ENCODE measurements at places on chromosomes 1 and 21.

DNA sequence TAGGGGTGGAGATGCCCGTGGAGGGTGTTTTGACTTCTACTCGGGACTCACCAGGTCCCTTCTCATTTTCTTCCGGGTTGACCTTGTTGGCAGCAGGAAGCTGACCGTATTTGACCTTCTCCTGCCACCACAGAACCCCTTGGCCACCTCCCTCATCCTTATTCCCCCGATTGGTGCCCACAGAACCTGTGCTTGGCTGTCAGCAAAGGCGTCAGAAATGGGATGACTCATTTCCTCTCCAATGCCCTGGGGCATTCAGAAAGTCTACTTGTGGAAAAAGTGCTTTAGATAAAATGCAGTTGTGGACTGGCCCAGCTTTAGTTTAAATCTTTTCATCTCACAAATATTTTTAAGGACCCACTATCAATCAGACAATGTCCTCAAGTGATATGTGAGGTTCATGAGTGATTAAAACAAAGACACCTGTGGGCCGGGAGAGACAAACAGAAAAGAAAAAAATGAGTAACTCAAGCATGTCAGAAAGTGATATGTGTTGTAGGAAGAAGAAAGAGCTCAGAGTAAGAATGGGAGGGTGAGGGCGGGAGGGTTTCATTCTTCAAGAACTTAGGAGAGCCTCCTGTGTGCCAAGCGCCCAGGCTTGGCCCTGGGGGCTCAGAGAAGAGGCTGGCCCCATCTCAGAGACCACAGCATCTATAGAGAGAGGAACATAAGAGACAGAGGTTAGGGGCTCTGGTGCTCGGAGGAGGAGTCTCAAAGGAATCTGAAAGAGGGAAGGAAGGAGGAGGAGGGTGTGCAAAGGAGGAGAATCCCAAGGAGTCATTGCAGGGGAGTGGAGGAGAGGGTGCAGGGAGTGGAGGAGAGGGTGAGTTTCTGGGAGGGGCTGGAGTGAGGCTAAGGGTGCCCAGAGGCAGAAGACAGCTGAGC is 221.6 kb upstream of the VAMP3 start:
- no peak for DNase-seq

DNA sequence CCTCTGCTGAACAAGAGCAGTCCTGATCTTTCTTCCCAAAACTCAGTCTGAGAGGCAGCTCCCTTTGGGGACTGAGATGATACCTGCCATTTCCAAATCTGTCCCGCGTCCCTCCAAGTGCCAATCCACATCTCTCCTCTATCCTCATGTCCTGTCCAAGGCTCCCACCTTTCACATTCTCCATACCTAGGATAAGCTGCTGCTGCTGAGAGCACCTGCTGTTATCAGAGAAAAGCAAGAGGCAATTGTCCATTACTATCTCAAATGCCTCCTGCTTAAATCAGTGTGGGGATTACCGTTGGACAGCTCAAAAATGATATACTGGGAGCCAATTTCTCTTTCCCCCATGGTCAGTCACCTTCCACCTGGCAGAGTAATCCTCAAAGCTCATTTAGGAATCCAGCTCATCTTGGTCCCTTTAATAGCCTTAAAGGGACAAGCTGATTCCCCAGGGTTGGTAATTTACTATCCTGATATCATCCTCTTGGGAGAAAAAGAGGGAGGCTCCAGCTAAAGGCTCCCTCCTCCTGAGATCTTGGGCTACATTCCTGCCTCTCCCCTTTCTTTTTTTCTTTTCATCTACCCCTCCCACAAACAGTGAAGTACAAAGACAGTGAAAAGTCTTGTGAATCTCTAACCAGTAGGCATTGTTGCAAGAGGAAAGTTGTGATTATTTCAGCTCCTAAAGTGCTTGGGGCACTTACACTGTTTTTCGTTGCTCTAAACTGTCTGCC is 278.1 kb upstream of the CAMK1G start:
- no peak for DNase-seq

DNA sequence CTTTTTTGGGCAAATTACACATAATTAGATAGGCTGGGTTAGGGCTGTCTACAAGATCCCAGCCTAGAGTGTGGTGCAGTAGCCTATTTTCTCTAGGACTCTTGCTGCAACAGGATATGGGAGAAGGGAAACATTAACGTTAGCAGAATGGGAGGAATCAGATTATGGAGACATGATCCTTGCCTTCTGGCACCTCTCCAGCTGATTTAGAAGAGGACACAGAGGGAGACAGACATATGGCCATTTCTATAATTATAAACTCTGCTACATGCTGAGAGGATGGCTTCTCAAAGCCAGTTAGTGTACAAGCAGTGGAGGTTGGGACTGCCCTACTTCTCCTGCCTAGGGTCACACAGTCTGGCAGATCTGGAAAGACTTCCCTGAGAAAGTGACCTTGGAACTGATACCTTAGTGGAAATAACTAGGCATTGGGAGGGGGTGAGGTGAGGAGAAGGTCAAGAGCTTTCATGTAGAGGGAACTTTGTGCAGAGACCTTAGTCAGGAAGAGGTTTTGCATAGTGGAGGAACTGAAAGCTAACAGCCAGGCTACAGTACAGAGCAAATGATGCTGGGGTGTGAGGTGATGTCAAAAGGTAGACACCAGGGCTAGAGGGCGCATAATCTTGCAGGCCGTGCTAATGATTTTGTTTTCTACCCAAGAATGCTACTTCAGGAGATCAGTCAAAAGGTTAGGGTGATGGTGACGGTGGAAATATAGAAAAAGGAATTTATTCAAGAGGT is 1.2 kb upstream of the CD1D start:
- DNase-seq, result no peak

DNA sequence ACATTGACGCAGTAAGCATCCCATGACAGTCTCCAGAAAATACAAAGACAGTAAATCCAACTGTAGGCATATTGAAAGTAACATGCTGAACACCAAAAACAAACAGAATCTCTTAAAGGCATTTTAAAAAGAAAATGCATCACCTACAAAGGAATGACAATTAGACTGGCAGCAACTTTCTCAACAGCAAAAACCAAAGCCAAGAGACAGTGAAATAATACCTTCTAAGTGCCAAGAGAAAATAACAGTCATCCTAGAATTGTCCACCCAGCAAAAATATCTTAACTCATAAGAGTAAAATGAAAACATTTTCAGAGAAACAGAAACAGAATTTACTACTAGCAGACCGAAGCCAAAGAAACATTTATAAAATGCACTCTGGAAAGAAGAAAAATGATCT is 20.0 kb downstream of the CCDC185 start:
- DNase-seq, result no peak

DNA sequence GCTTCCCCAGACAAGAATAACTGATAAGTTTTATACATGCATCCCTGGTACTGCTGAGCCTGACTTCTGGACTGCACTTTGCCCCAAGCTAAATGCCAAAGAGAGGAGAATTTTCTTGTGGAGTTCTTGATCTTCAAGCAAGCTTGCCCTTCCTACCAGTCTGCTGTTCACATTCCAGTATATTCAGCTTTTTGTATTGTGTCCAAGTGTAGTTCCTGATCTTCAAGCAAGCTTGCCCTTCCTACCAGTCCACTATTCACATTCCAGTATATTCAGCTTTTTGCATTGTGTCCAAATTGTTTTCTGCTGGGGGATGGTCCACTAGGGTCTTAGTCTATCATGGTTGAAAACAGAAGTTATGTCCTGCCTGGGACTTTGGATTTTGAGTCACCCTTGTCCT is 894 bp upstream of the TSEN15 start:
- no peak for DNase-seq

GRCh38 chr1:181222972-181223505 is 134.5 kb downstream of the IER5 start:
- DNase-seq, result no peak

Measured in activated naive CD4-positive, alpha-beta T cell (primary cell).